ENCODE measurements at places on chromosomes 3 and 15.

DNA sequence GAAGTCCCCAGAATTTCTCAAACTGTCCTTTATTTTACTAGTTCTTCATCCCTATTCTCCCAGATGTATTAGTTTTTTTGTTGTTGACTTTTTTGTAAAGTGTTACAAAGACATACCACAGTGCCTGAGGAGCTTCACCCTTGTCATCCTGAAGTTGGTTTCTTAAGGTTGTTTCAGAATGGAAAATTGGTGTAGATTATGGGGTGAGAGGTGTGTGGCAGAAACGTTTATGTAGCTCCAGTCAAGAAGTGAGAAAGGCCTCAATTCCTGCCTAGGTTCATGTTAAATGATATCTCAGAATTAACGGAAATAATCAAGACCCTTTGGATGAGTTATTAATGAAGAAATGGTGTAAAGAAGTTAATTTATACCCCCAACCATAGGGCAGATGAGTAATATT is 6.8 kb downstream of the EDEM1 start:
- DNase-seq = no peak

DNA sequence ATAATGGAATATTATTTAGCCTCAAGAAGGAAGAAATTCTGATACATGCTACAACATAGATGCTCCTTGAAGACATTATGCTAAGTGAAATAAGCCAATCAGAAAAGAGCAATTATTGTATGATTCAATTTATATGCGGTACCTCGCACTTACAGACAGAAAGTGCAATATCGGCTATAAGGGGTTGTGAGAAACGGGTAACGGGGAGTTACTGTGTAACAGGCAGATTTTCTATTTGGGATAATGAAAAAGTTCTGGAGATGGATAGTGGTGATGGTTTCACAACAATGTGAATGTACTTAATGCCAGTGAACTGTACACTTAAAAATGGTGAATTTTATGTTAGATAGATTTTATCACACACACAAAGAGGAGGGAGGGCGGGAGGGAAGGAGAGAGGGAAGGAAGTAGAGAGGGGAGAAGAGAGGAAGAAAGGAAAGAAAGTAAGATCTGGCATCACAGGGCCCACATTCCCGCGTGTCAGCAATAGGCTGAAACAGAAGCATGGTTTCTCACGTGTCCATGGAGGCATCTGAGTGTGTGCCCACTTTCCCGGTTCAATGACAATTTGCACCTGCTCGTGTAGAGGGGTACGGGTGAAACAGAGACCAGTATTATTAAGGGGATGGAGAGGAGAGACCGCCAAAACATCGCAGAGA is 700 bp upstream of the BLM start:
- no peak for DNase-seq

DNA sequence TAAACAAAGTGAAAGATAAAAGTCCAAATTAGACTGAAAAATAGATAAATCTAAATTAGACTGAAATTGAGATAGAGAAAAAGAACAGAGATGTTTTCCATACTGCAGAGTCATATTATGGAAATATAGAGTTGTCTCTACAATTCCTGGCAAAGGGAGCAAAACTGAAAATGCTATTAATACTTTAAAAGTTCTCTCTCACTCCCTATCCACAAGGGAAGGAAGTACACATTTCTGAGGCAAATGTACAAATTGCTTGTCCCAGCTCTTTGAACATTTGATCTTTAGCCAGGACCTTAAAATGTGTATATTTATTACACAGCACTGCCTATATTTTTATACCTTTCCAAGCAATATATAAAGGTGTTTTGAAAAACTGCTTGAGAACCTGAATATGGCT is 225.1 kb upstream of the SEMA6D start:
- no peak for DNase-seq

GRCh38 chr15:35980719-35981118 is 434.8 kb upstream of the DPH6 start:
- DNase-seq = no peak

GRCh38 chr3:21013566-21013965 is 737.4 kb downstream of the ZNF385D start:
- no peak for DNase-seq

DNA sequence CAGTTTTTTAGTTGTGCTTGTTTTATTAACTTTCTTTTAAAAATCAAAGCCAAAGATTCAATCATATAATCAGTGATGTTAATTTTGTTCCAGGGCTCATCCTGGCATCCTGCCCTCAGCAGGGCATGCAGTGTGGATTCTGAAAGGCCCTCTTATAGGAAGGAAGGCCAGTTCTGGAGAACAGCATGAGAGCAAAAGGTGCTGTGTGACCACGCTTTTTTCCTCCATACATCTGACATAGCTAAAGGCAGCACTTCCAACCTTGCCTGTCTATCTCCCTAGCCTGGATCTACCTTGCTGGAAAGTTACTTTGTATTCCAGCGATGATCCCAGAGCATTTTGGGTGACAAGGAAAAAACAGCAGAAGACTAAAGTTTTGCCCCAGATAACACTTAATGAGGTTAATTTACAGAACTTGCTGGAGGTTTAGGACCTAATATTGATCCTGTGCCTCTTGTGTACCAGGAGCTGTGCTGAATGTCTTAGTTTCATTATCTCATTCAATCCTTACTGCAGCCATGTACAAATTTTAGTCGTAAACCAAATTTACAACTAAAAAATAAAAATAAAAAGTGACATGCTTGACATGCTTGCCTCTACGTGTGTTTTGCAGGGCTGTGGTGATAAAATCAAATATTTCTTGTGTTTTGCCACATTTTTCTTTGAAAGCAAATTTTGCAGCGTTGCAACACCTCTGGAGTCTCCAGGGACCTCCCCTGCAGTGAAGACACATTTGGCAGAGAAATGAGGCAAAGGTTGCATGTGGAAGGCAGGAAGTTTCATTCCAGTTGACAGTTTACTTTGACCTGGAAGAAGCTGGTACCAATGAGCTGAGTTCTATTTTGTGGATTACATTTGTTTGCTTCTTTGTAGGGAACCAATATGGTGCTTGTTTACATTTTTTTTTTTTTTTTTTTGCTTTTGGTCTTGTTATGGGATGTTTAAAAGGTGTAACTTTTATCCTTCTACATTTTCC is 13.2 kb downstream of the IL1RAP start:
- no peak for DNase-seq
